ENCODE measurements at places on chromosomes 7 and 10. TPM values are rescaled to one million over a fixed set of nuclear protein-coding genes. Genes with fewer than 3 reads are reported as not detected.

- DNase-seq = no peak
These were observed 54.7 kb upstream of the NPTX2 start for GRCh38 chr7:98562381-98562823.

GRCh38 chr7:42878303-42878702 is 33.6 kb downstream of the C7orf25 start:
- no peak for DNase-seq

DNA sequence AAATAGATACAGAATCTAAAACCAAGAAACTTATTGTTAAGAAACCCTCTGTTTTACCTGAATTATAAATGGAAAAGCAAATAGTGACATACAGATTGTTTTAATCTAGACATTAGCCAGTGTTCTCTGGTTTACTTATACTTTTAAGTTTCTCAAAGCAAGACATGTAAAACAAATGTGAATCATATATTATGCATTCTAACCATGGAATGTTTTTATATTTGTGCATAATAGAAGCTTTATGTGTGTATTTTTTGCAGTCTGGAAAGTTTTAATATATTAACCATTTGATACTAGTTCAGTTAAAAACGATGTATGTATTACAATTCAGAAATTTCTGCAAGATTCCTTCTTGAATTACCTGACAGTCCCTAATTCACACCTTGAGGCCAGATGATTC is 150.6 kb upstream of the TMEM72 start:
- DNase-seq = no peak

- peak; percentile 79 for DNase-seq
These were observed 91.0 kb upstream of the KMT2E start for GRCh38 chr7:104923010-104923421.

LRWD1 gene
- 11.2 TPM for polyA plus RNA-seq

All from large intestine (tissue), 12 donors.